ENCODE measurements at places on chromosomes 6 and 20.

DNA sequence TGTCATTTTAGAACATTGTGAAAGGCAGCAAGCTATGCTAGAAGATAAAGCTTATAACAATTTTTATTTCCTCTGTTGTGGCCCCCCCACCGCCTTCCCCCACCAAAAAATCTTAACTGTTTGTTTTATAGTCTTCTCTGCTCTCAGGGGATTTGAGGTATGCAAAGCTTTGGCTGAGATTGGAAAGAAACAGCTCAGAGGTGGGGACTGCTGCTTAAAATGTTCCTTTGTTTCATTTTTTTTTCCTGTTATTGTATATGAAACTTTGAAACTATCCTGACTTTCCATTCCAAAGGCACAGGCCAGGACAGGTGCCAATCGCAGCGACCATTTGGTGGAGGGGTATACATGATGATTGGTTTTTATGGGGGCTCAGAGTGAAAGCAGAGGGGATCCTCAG is 114.7 kb upstream of the PHACTR1 start:
- no peak for DNase-seq

DNA sequence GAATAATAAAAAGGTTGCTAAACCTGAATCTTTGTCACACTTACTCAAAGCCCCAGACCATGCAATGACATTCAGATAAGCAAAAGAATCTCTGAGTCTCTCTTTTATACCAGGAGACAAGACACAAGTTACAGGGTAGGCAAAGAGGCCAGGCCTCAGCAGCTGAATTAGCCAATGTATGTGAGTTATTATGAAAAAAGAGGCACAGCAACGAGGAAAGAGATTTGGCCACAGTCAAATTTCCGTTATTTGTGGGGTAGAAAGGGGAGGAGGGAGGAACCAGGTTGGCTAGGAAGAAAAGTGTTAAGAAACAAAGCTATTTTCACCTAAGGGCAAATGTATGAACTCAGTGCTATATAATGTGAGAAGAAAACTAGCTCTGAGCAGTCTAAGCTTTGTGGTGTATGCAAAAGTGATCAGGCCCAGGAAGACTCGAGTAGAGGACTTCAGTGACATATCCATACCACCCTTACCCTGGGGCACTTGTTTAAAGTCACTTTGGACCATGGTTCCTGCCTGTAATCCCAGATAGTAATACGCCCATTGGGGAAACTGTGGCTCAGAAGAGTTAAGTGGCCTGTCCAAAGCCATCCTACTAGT is 19.1 kb downstream of the IPCEF1 start:
- no peak for DNase-seq

- no peak for DNase-seq
Measured at GRCh38 chr6:106855117-106855516, 119.4 kb downstream of the CD24 start.

DNA sequence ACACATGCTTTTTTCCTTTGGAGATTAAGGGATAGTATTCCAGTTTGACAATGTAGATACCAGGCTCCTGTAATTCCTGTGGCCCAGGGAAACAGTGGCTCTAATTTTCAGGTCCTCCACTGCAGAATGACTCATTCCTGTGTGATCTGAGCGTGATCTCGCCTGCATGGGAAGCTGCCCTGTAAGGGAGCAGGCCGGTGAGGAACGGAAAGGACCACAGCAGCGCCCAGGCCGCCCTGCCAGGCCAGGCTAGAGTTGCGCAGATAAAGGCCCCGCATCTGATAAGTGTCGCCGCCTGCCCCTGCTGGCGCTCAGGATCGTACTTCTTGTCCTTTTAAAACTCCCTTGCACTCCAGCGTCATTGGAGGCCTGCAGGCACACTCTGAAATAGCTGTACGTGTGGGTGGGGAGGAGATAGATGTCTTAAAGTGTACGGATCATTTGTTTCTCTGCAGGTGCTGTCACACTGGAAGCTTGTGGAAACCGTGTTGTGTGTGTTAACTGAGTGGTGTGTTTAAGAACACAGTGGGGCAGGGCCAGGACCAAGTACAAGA is 60.7 kb downstream of the SYNJ2 start:
- DNase-seq, result no peak

DNA sequence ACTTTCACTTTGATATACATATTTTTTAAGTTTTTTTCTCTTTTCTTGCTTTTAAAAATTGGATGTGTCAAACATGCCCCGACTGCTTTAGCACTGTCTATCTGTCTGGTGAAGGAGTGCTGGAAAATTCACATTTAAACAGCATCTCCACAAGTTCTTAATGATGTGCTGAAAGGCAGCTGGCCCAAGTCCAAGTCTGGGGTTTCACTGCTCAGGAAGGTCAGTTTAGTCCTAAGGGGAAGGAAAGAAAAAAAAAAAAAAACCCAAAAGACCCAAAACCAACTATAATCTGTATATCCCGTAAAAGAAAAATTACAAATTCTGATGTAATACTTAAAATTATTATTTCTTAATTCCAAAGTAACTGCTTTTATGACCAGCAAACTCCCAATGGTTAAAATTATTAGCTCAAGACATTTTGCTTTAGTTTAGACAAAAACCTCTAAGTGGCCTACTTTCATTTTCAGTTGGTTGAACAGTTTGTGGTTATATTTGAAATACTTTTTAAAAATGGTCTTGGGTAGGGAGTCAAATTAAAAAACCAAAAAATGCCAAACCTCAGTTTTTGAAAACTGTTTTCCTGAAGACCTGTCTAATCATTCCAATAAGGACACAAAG is 79.5 kb upstream of the PREP start:
- DNase-seq, result no peak

GRCh38 chr6:102623201-102623600 is 1229.7 kb downstream of the GRIK2 start:
- no peak for DNase-seq

DNA sequence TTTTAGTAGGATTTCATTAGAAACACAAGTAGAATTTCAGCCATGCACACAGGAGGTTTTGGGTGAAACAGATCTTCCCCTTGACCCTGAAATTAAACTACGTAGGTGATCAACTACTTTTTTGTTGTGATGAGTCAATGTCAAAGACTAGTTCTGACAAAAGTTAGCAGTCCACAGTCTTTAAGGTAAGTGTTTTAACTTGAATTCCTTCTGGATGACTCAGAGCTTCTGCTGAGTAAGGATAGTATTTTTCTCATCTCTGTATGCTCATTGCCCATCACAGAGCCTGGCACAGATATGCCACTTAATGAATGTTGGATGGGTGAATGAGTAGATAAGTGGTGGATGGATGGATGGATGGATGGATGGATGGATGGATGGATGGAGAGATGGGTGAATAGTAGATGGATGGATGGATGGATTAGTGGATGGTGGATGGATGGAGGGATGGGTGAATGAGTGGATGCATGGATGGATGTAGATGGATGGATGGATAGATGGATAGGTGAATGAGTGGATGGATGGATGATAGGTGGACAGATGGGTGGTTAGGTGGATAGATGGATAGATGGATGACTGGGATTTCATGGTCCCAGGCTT is 165.3 kb downstream of the ZMYND8 start:
- no peak for DNase-seq

- DNase-seq, result no peak
Measured at GRCh38 chr6:90178384-90178855, 118.2 kb downstream of the BACH2 start.

GRCh38 chr6:107786709-107787588 is 37.2 kb downstream of the SCML4 start:
- peak; percentile 49 for DNase-seq

GRCh38 chr6:39688494-39688893 is 36.7 kb downstream of the KIF6 start:
- no peak for DNase-seq

- DNase-seq, result no peak
Measured at GRCh38 chr6:114157848-114158247, 185.0 kb downstream of the HS3ST5 start.

GRCh38 chr20:61436283-61436666 is 184.2 kb downstream of the CDH4 start:
- no peak for DNase-seq

GRCh38 chr6:92967362-92967761 is 452.0 kb downstream of the EPHA7 start:
- no peak for DNase-seq

- no peak for DNase-seq
Measured at GRCh38 chr20:59560588-59561227, 43.6 kb upstream of the PHACTR3 start.

DNA sequence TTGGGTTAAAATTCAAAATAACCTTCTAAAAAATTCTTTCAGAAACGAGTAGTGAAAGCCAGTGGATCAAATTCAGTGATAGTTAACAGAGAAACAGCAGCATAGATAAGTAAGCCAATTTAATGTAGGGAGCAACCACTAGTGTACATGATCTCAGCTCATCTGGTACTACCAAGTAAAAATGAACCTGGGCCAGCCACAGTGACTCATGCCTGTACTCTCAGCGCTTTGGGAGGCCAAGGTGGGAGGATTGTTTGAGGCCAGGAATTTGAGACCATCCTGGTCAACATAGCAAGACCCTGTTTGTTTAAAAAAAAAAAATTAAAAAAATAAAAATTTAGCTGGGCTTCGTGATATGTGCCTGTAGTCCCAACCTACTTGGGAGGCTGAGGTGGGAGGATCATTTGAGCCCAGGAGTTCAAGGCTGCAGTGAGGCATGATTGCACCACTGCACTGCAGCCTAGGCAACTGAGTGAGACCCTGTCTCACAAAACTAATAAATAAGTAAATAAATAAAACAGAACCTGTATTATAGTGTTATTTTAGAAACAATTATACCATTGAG is 32.4 kb downstream of the CBFA2T2 start:
- DNase-seq, result no peak

DNA sequence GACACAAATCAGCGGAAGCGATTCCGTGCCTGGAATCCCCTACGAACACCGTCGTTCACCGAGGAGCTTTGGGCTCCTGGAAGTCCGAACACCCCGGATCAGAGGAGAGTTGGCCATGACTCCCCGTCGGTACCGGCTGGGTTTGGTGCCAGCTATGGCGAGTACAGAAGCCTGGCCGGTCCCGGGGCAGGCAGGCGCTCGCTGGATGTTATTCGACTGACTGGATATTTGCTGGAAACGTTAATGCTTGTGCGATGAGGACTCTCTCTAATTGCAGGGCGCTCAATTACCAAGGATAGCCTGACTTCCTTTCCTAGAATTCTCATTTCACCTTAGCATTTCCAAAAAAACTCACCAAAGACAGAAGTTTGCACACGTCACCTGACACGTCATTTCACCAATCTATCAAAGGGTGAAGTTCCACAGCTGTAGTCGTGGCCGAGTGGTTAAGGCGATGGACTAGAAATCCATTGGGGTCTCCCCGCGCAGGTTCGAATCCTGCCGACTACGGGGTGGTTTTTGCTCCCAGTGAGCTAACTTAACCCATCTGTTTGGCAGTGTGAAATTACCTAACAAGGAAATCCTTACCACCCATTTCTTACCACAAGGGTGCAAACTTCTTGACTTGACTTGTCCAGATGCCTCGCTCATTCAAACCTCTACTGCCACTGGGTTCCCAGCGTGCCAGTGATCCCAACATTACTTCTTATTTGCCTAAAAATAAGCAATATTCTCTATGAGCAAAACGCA is 22.7 kb upstream of the ZNF184 start:
- peak; percentile 66 for DNase-seq

DNA sequence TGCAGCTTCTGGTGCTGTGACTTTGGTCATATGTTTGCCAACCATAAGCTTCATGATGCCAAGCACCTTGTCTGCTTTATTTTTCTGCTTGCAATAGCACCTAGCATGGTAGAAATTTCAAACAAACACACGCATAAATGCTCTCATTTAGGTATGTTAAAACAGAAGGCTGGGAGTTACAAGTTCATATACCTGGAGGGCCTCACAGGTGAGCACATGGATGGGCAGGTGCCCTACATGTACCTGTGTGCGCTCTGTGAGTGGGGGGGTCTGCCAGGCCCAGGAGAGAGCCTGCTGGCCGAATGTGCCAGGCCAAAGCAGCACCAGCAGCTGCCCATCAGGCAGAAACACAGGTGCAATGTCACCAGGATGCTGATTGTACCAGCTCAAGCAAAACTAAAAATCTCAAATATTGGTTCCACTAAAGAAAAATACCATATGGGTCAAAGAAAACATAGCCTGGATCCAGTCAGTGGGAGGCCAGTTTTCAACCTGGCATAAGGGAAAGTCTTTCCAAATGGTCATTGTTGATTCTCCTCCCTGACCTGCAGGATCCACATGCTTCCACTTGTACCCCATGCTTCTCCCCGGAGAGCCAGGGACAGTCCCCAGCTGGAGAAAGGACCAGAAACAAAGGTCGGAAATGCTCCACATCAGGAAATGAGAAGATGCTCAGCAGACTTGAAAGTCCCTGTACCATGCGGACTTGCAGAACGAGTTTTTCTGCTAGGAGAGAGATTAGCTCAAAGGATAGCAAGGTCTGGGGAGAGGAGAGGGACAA is 7.2 kb upstream of the PFDN4 start:
- no peak for DNase-seq

DNA sequence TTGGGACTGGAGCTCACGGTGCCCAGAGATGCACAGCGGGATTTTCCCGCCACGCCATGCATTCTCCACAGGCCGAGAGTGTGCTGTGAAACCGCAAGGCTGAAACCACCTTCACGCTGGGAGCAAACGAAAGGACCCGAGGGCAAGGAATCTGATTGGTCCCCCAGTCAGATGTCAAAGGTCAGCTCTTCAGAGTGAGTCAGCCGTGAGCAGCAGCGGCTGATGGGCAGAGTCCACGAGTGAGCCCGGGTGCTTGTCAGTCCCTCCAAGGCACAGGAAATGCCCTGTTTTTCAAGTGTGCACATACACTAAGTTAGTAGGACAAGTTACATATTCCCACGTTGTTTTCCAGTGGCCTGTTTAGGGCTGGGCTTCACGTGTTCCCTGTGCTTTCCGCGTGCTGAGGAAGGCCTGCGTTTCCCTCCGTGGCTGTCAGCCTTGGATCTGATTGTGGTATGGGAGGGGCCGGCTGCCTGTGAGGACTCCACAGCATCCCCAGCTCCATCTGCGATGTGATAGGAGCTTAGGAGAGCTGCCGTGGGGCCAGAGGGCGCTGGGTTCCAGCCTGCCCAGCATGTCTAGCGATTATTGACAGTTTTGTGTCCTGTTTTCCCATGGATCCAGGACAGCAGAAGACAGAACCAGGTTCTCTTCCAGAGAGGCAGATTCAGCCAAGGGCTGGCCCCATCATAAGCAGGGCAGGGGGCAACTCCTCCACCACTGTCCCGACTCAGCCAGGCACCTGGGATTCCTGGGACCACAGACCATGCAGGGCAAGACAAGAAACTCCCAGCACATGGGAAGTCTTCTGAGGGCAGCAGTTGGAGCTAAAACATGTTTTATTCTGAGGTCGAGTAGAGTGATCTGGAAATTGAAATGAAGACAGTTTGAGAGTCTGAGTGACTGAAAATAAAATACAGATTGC is 38.2 kb upstream of the FRMD1 start:
- DNase-seq, result no peak

- no peak for DNase-seq
Measured at GRCh38 chr20:64080013-64080812, at the start of gene OPRL1. Gene OPRL1 (plus strand): TSS chr20:64080082. CDS start chr20:64092721, 12,639 bp downstream.

GRCh38 chr6:17219098-17219497 is 62.1 kb upstream of the RBM24 start:
- DNase-seq, result no peak

- DNase-seq, result no peak
Measured at GRCh38 chr20:36873498-36874189, 2.3 kb upstream of the TLDC2 start.

- no peak for DNase-seq
Measured at GRCh38 chr6:149360536-149360935, 39.5 kb upstream of the SUMO4 start.

GRCh38 chr6:151340219-151340978 is 51.0 kb downstream of the ZBTB2 start:
- no peak for DNase-seq

Data from GM12864 (cell line).